ENCODE measurements at places on chromosomes 1 and 21.

GRCh38 chr1:176552999-176553398 lies 90.0 kb downstream of the PAPPA2 start:
- DNase-seq, result no peak

- DNase-seq, result no peak
These were observed 171.3 kb downstream of the HHAT start for GRCh38 chr1:210499956-210500355.

DNA sequence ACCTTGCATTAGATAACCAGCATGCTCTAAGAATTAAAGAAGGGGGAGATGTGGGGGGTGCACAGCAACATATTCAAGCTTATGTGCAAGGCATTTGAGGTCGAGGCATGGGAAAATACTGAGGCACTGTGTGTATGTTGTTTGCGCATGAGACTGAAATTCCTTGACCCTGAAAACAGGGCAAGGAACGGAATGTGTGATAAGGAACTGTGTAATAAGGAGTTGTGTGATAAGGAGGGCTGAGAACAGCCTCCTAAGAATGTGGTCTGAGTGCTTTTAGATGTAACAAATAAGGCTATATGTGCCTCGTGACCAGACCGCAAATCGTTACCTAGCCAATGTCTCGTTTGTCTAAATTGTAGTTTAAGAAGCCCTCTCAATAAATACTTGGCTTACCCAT lies 26.5 kb upstream of the ITLN1 start:
- no peak for DNase-seq

GRCh38 chr21:36654324-36654723 lies 44.6 kb upstream of the SIM2 start:
- no peak for DNase-seq

DNA sequence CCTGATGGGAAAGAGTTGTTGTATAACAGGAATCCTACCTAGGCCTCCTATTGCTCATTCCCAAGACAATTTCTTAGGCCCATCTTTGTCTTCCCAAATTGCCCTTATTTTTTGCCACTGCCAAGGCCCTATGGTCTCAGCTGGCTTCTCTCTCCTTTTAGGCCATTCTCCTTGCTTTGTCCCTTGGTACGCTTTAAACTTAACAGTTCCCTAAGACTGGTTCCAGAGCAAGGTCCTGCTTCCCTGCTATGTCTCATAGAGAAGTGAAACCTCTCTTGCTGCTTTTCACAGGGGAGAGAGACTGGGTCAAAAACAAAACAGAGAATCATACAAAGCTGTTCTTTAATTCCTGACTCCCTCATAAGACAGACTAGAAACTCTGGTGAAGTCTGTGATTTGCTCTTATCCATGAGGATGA lies 77.1 kb downstream of the XCL2 start:
- no peak for DNase-seq

GRCh38 chr1:41045740-41046139 lies 24.2 kb upstream of the SLFNL1 start:
- no peak for DNase-seq

DNA sequence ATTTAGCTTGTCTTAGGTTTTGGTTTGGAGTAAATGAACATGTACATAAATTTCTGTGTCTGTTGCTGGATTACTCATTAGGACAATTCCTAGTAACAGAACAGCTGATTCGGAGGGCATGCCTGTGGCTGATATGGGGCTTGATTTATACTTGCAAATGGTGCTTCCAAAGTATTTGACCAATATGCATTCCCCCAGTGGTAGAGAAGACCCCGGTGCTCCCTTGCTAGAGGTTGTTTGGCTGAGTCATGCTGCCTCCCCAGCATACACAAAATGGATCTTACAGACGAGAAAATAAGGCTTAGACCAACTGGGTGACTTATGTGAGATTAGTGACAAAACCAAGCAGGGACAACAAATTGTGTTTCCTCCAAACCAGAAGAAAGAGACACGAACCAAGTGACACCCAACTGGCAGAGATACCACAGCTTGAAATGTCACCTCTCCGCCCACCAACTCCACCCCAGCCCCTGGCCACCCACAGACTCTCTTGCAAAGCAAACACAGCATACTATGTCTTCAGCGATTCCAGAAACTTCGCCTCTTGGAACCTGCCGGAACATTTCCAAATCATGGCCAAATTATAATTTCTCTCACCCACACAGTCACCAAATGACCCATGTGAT lies 75.9 kb upstream of the ETS2 start:
- no peak for DNase-seq

- no peak for DNase-seq
These were observed 164.4 kb downstream of the EDEM3 start for GRCh38 chr1:184590163-184590750.

DNA sequence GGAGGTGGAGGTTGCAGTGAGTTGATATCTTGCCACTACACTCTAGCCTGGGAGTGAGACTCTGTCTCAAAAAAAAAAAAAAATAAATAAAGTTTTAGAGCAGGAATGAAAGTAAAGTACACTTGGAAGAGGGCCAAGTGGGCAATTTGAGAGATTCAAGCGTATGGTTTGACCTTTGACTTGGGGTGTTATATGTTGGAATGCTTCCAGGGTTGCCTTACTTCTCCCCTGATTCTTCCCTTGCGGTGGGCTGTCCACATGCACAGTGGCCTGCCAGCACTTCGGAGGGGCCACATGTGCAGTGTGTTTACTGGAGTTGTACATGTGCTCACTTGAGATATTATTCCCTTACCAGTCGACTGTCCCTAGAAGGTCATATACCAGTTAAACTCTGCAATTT lies 295.5 kb upstream of the PROX1 start:
- DNase-seq, result no peak

DNA sequence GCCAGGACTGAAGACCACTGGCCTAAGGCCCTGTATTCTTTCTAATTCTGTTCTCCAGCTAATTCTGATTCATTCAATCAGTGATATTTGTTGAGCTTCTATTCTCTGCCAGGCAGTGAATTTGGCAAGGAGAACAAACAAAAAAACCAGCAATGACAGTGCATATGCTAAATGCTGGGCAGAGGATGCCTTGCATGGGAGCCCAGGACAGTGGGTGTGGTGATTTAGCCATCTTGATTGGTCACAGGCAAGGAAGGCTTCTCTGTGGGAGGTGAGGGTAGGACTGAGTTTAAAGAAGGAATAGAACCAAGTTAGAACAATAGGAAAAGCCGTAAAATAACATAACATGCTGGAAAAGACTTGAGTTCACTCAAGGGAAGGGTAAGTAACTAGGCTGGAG lies 9.2 kb upstream of the CPT2 start:
- DNase-seq, result no peak

GRCh38 chr1:222370913-222371675 lies 176.8 kb downstream of the HHIPL2 start:
- DNase-seq, result peak; percentile 96

- peak; percentile 78 for DNase-seq
These were observed 42.5 kb upstream of the POFUT2 start for GRCh38 chr21:45330075-45330781.

DNA sequence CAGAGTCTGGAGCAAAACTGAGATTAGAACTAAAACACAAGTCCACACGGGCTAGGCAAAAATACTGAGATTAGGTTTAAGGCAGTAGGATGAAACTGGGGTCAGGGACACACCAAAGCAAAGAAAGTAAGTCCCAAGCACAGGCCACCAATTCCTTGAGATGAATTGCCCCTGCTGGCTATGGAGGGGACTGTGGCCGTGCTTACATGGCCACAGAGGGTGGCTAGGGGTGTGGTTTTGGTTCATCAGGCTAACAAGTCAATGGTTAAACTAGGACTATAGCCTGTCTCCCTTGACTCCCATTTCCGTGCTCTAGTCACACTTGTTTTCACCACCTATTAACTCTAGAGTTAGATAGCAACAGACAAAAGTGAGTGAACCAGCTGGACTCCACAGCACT lies 394.8 kb downstream of the PBX1 start:
- no peak for DNase-seq

- DNase-seq, result no peak
These were observed 28.5 kb upstream of the TENT5C start for GRCh38 chr1:117577191-117577885.

- DNase-seq, result no peak
These were observed 51.5 kb upstream of the ERRFI1 start for GRCh38 chr1:8077602-8078001.

GRCh38 chr1:66282891-66283621 lies 250.9 kb upstream of the SGIP1 start:
- no peak for DNase-seq

DNA sequence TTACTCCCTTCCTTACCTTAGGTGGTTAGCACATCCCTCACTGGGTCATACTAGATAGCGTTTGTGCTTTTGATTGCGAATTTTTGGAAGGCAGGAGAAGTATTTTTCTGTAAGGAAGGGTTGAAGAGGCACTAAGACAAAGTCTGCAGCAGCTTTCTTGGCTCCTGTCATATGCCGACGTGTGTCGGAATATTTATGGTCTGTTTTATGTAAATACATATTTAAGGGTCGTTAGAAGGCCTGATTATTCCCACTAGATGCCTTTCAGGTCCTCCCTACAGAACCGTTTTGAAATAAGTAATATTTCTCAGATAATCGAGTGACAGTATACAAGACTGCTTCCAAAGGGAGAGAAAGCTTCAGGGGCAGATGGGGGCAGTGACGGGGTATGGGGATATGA lies 10.0 kb downstream of the RNF220 start:
- no peak for DNase-seq

DNA sequence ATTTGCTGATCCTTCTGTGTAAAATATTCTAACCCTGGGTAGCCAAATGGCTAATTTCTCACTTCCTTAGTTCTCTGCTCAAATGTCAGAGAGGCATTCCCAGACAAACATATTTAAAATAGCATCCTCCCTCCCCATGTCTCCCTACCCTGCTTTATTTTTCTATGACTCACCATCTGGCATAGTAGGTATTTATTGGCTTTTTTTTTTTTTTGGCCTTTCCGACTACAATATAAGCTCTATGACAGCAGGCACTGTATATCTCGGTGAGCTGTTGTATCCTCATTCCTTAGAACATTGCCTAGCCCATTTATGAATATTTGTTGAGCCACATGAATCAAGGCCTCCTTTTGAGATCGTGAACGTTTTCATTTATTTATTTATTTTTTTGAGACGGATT lies 1.5 kb upstream of the NEK7 start:
- no peak for DNase-seq

DNA sequence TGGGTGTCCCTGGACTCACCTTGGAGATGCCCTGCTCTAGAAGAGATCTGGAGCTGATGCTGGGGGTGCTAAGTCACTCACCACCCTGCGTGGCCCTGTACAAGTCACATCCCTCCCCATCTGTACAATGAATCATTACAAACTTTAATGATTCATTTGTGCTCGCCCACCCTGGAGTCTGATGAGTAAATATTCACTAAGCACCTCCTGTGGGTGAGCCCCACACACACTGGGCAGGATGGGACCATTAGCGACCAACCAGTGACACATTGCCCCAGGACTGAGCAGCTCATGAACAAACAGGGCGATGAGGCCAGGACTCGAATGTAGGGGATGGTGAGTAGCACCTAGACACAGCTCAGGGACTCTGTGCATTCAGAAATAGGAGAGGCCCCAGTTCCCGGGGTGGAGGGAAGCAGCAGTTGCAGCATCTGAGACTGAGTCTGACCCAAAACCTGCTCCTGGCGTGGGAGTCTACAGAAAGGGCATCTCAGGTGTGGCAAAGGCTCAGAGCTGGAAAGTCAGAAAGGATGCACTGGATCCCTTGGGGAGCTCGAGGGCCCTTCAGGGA lies 18.1 kb upstream of the PDZK1IP1 start:
- DNase-seq, result no peak

DNA sequence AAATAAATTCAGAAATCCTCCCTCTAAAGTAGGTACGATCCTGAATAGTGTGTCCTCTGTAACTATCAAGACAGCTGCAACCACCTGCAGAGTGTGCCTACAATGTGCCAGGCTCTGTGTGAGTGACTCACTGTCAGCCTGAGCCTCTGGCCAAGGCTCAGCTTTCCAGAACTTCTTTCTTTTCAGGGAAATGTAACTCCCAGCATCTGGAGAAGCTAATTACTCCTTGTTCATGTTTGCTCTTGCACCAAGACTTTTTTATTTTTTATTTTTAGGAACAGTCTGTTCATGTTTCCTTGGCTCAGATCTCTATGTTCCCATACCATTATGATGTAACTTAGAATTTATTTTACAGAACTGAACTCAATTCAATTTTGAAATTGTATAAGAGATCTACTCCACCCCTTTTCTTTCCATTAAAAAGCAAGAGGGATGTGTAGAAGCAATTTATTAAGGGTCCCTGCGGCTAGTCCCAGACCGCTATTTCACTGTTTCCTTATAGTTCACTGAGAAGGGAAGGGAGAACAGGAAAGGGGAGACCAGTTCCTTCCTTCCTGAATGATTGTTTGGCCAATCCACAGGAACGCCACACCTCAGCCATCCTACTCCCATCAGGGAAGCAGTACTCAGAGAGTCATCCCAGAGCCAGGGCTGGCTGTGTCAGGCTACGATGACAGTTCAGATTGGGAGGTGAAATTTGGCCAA lies 112.4 kb upstream of the ZNF648 start:
- DNase-seq, result no peak

DNA sequence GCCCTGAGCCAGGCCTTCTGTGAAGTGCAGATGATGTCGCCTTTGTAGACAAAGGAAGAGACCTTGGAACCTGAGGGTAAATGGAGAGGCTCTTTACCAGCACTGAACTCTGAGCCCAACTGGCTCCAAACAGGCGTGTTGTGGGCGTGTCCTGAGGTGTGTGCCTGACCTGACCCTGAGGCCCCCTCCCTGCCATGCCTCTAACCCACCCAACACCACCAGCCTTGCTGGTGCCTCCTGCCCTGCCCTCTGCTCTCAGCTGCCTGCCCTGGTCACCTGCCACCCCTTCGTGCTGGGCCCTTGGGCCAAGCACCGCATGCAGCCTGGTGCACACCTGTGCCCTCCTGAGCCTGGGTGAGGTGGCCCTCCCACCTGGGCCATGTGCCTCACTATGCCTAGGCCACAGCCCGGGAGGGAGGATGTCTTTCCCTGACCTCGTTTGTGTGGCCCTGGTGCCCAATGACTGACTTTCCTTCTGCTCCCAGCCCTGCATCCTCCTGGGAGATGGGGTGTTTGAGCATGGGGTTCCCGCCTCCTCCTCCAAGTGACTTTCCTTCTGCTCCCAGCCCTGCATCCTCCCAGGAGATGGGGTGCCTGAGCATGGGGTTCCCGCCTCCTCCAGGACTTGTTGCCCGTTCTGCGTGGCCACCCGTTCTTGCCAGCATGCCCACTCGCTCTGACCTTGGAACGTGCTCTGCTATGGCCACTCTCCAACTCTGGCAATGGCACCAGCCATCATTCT lies 157.0 kb downstream of the PCBP3 start:
- DNase-seq, result no peak

Measured in AG04450 (cell line).